Amniotic epithelial cell (primary cell): ENCODE measurements at places on chromosomes 16 and 17.

GRCh38 chr17:37725021-37725595, 19.8 kb downstream of the HNF1B start:
- no peak for DNase-seq

- peak; percentile 93 for DNase-seq
Observed at GRCh38 chr17:45294506-45294905, 22.3 kb downstream of the MAP3K14 start.

- no peak for DNase-seq
Observed at GRCh38 chr16:54847207-54847606, 83.5 kb upstream of the IRX5 start.

- DNase-seq: peak; percentile 86
Observed at GRCh38 chr17:29250666-29251065, 4.0 kb downstream of the CRYBA1 start.

DNA sequence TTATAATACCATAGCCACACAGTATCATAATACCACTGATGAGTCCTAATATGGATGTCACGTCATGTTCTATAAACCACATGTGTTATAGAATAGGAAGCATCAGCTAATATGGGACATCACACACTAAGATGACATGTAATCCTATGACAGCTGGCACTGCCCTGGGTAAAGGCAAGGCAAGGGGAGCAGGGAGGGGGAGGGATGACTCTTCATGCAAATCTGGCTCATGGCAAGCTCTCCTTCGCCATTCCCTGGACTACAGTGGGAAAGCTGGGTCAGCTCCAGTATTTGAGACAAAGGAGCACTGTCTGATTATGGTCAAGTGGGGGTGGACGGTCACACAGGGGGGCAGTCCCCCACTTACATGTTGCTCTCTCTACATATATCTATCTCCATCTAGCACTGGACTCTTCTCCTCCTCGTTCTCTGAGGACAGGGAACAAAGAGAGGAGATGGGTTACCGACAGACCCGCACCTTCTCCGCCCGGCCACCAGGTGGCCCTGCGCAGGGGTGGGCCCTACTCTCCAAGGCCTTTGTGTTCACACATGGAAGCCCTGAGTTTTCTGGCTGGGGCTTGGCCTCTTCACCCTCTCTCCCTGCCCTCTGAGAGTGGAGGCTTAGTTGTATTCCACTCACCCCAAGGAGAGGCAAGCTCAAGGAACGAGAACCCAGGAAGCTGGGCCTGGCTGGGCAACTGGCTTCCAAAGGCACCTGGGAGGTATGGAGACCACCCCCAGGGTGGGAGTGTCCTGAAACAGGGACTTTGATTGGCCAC, 23.4 kb upstream of the MPO start:
- peak; percentile 16 for DNase-seq
